Right hindlimb (tissue), 1 donor: ENCODE measurements at places on chromosomes 2 and 18.

- DNase-seq, result no peak
These were observed at the start of gene FBXO41 for GRCh38 chr2:73284296-73285158. Gene FBXO41, minus strand, starts transcription at chr2:73284478. Its CDS starts 14,848 bp downstream, at chr2:73269630.

- DNase-seq, result no peak
These were observed at the start of gene SERPINB2 for GRCh38 chr18:63887424-63887823. Gene SERPINB2, plus strand, starts transcription at chr18:63887705. Its CDS starts 3,740 bp downstream, at chr18:63891445.

GRCh38 chr2:183088061-183088460 lies 9.5 kb downstream of the DUSP19 start:
- no peak for DNase-seq

DNA sequence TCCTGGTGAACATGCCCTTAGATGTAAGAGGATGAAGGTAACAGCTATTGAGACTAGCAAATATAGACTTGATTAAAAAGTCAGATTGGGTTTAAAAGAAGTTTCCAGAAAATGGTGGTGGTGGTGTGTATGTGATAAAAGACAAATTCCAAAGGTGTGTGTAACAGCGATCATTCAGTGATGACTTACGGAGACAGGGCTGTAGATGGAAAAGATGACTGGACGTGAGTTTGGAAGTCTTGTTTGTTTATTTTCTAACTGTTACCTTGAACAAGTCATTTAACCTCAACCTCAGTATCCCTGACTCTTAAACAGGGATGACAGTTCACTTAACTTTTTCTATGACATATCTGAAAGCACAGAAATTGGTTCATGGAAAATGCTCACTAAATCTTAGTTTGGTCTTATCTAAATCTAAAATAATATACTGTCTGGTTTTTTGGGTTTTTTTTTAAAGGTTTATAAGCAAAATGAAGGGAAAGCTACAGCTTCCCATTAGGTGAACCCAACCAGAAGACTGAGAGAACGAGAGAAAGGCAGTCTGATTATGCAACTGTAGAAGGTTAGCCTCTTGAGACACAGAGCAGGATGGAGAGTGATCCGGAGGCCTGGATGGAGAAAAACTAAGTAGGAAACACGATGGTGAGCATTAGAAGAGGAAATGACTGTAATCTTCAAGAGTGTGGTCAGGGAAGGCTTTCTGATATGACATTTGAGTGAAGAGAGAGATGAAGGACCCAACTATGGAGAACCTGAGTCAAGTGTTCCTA lies 71.9 kb downstream of the TCF4 start:
- no peak for DNase-seq
